Naive thymus-derived CD4-positive, alpha-beta T cell (primary cell): ENCODE measurements at places on chromosomes 2 and 18.
A peak's percentile ranks its signal among the peaks of the same experiment; 100 is the strongest.

DNA sequence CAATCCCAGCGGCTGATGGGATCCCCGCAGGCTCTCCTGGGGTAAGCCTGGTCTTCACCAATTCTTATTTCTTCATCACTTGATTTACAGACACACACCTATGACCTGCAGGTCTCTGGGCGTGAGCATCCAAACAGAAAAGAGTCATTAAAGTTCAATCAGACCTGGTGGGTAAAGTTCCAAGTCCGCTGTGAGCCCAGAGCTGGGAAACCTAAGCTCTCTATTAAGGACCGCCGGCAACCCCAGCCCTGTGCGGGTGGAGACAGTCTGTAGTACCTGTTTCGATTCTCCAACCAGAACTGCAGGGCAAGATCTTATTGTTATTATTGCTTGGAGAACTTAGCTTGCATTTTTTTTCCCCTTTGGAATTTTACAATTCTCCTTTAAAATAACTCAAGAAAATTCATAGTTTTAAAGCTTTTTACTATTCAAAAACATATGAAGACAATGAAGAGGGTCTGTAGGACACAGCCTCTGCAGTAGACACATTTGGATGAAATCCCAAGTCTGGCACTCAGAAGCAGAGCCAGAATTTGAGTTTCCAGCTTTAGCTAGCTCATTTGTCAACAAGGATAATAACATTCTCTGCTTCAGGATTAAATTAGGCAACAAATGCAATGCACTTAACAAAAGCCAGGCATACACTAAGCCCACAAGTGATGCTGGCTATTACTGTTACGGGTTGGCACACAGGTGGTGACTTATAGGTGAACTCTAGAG, 376.4 kb downstream of the INSIG2 start:
- DNase-seq = no peak
- no peaks in the 10 kb centered on the region for H3K4me1 ChIP-seq
- no peaks in the 10 kb centered on the region for H3K36me3 ChIP-seq
- no peak overlapping the region for H3K27ac ChIP-seq
- H3K4me3 ChIP-seq = no peak overlapping the region
- no peaks in the 10 kb centered on the region for H3K27me3 ChIP-seq

GRCh38 chr18:61360404-61361383, 27.5 kb downstream of the CDH20 start:
- DNase-seq = no peak
- H3K27me3 ChIP-seq = no peaks in the 10 kb centered on the region
- no peaks in the 10 kb centered on the region for H3K36me3 ChIP-seq
- no peak overlapping the region for H3K4me3 ChIP-seq
- no peaks in the 10 kb centered on the region for H3K4me1 ChIP-seq

- H3K36me3 ChIP-seq = no peaks in the 10 kb centered on the region
- H3K4me1 ChIP-seq = no peaks in the 10 kb centered on the region
- no peak overlapping the region for H3K27ac ChIP-seq
Observed at GRCh38 chr2:172655838-172656573, 79.6 kb upstream of the RAPGEF4 start.

GRCh38 chr2:1478311-1479305, 65.3 kb downstream of the TPO start:
- H3K27me3 ChIP-seq = no peaks in the 10 kb centered on the region
- H3K36me3 ChIP-seq = no peaks in the 10 kb centered on the region
- no peaks in the 10 kb centered on the region for H3K4me1 ChIP-seq
- H3K27ac ChIP-seq = no peak overlapping the region

DNA sequence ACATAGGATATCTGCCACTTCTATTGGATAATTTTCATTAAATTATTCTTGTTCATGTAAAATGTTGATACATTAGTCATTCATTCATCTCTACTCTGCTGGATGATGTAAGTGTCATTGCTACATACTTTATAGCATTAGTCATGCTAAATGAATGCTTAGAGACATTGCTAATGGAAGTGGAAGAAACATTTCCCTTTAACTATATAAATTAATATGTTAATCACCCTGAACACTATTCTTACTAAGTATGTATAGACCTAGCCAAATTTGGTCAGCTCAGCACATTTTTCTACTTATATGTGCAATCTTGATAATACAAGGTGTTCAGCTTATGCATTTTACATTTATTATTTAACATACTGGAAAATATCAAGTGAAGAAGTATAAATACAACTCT, 160.2 kb downstream of the DPP4 start:
- H3K27me3 ChIP-seq = no peaks in the 10 kb centered on the region
- no peak overlapping the region for H3K4me3 ChIP-seq
- no peaks in the 10 kb centered on the region for H3K36me3 ChIP-seq
- no peak for DNase-seq
- H3K4me1 ChIP-seq = no peaks in the 10 kb centered on the region
- no peak overlapping the region for H3K27ac ChIP-seq

DNA sequence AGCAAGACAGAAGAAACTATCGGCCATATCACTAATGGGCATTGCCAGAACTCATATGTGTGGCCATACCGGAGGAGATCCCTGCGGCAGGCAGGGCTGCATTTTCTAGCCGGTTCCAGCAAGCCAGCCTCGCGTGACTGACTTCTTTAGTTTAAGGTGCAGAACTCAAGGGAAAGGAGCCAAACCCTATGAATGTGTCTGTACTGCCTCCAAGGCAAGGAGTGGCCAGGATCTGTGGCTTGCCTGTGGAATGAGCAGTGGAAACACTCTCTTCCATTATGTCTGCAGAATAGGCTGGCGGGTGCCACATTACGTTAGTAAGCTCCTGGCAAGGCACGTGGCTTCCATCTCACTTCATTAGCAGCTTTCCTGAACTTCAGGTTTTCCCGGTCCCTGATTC, 137.6 kb downstream of the ATL2 start:
- DNase-seq = no peak
- no peaks in the 10 kb centered on the region for H3K36me3 ChIP-seq
- H3K4me1 ChIP-seq = no peaks in the 10 kb centered on the region

DNA sequence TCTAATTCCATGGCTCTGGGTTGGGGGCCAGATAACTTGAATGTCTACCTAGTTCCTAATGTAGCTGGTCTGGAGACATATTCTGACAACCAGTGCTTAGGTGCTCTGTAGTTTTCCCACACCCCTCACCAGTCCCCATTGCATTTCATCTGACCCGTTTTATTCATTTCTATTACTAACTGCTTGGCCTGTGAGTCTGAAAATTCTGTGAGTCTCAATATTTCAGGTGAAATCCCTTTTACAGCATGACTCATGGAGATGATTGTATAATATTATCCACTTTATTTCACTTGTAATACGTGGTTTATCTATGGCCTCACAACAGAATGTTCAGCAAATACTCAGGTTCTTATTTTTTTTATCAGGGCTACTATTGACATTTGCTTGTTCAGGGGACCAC, 103.7 kb upstream of the UGP2 start:
- no peak overlapping the region for H3K4me3 ChIP-seq
- H3K4me1 ChIP-seq = no peaks in the 10 kb centered on the region
- no peaks in the 10 kb centered on the region for H3K27me3 ChIP-seq
- no peak overlapping the region for H3K27ac ChIP-seq
- DNase-seq = no peak
- no peaks in the 10 kb centered on the region for H3K36me3 ChIP-seq

DNA sequence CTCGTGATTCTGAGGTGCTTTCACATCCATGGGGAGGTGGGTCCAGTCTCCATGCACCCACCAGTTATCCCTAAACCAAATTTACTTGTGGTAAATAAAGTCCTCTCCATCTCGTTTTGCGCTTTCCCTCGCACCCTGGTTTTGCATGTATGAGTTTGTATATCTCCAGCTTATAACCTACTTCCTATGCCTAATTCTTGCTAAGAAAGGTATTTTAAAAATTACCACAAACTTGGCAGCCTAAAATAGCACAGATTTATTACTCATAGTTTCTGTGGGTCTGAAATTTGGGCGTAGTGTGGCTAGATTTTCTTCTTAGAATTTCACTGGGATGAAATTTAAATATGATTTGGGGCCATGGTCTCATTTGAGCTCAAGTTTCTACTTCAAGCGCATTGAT, 511.5 kb downstream of the NYAP2 start:
- no peak overlapping the region for H3K4me3 ChIP-seq
- no peak overlapping the region for H3K27ac ChIP-seq
- H3K36me3 ChIP-seq = no peaks in the 10 kb centered on the region
- no peak for DNase-seq
- H3K4me1 ChIP-seq = no peaks in the 10 kb centered on the region
- H3K27me3 ChIP-seq = no peaks in the 10 kb centered on the region

DNA sequence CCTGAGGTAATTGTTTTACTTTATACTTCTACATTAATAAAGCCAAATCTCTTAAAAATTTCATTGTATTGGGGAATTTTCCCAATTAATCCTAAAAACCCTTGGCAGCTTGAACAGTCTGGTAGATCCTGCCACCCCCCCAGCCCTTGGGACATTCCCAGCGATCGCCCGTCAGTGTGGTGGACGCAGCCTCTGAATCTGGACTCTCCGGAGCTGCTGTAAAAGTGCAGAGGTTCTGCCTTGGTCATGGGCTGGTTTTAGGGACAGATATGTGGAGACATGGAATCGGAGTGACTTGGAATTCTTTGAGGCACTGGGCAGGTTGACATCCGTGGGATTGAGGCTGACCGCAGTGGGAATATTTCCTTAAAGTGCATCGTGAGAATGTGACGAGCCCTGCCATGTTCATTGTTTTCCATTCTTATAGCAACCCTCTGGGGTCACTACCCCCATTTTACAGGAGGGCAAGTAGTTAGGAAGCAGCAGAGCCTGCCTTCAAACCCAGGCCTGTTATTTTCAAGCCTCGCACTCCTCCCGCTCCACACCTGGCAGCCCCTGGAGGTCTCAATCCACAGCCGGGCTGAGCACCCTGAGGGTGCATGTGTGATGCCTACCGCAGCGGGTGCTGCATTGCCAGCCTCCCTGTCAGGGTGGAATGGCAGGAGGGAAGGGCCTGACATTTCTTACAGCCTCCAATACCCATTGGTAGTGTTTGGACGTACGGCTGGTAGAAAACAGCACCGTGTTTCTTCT, 6.5 kb downstream of the EMILIN2 start:
- peaks cover 6% of the 10 kb centered on the region for H3K27me3 ChIP-seq
- H3K36me3 ChIP-seq = no peaks in the 10 kb centered on the region
- H3K27ac ChIP-seq = no peak overlapping the region
- no peak overlapping the region for H3K4me3 ChIP-seq
- no peak for DNase-seq

DNA sequence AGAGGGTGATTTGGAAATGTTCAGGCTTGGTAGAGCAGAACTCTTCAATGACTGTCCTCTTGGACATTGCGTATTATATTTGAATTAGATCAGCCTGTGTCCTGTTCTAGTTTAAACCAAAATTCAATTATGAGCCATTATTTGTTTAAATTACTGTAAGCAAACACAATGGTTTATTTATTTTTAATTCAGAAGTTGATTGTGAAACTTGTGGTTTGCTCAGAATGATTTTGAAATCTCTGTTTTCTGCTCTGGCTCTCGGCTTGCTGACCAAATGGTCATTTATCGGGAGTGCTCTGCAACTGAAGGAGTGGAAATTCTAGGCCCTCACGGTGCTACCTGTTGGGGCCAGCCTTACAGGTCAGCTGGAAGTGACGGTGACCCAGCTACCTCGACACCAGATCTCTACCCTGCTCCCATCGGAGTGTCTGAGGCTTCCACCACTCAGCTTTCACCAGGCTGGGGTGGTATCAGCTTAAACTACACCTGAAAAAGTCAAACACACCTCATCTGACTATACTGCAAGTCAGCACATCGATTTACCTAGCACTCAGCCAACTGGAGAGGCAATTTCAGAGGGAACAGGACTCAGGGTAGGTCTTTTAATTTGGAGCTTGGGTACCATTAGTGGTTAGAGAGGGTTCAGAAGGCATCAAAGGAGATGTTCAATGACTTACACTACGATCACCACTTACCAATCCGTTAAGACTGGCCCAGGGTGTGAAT, 36.8 kb upstream of the GPD2 start:
- no peaks in the 10 kb centered on the region for H3K36me3 ChIP-seq
- DNase-seq = no peak
- peak overlapping the region; percentile 95 for H3K27ac ChIP-seq
- peak overlapping the region; percentile 100 for H3K4me3 ChIP-seq
- H3K27me3 ChIP-seq = no peaks in the 10 kb centered on the region

GRCh38 chr2:31136732-31137131, 1.5 kb downstream of the GALNT14 start:
- no peak overlapping the region for H3K4me3 ChIP-seq
- H3K4me1 ChIP-seq = no peaks in the 10 kb centered on the region
- no peak overlapping the region for H3K27ac ChIP-seq
- no peak for DNase-seq

DNA sequence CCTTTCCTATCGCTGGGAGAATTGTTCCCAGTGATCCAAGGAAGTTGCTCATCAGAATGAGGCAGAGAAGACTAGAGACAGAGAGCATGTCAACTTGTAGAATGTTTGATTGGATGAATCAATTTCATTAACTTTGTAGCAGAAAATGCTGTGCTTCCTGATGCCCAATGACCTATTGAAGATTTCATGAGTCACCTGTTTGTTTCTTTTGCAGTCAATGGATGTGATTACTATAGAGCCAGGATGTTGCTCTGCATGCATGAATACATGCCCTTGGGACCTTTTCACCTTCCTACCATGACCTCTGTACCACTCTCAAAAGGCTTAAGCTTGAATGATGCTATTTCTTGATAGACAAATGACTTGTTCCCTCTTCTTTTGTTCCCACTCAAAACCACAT, 23.3 kb downstream of the SCG2 start:
- no peak overlapping the region for H3K27ac ChIP-seq
- no peaks in the 10 kb centered on the region for H3K27me3 ChIP-seq
- no peaks in the 10 kb centered on the region for H3K4me1 ChIP-seq
- DNase-seq = no peak
- H3K36me3 ChIP-seq = no peaks in the 10 kb centered on the region

DNA sequence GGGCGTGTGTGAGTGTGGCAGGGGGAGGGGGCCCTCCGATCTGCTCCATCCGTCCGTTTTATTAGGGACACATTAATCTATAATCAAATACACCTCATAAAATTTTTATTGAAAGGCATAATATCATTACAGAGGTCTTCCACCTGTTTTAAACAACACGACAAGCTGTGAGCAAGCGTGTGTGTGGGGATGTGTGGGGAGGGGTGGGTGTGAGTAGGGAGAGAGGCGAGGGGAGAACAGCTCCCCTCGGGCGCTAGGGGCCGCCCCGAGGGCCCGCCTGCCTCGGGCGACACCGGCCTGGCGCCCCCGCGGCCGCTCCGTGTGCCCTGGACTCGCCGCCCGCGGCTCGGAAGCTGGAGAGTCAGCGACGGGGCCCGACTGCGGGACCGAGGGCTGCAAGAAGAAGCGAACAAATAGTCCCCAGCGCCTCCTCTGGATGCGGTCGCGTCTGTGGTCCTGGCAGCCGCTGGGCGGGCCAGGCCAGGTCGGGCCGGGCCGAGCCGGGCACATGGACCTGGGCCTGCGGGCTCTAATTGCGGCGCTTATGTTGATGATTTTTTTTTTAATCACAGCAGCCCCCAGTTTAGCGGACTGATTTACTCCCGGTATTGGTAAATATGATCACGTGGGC, 352 bp upstream of the HOXD9 start:
- H3K4me3 ChIP-seq = peak overlapping the region; percentile 33
- no peak overlapping the region for H3K27ac ChIP-seq
- H3K27me3 ChIP-seq = peaks cover 84% of the 10 kb centered on the region
- H3K36me3 ChIP-seq = no peaks in the 10 kb centered on the region
